ENCODE measurements at places on chromosomes 2 and 18.
A peak's percentile ranks its signal among the peaks of the same experiment; 100 is the strongest.

- DNase-seq, result no peak
Observed at GRCh38 chr2:147718831-147719230, 126.0 kb upstream of the ACVR2A start.

- DNase-seq, result no peak
Observed at GRCh38 chr2:88735853-88736252, 44.4 kb downstream of the RPIA start.

DNA sequence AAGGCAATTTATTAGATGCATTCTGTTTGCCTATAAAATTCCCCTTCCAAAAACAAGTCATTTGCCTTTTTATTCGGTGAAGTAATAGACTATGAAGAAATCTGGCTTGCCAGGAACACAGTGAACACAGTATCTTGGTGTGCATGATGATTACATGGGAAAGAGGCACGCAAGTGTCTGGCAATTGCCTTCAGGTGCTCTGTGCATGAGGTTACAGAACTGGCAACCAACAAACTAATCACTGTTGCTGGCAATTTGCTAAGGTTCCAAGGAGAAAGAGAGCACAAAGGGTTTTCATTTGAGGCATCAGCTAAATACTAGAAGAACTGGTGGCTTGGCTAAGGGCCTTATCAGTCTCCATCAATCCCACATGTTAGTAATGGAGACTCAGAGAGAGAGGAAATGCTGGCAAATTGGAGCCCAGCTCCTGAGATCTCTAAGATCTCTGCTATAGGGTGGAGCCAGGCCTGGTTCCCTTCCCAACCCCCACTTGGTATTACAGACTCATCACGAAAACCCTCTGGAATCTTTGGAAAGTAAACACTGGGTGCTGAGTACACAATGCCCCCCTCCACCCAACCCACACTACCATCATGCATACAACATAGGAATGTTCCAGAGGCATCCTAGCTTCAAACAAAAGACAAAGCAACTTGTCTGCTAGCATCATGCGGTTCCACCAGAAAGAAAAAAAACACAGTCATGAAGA, 10.4 kb downstream of the RNF152 start:
- DNase-seq, result no peak

DNA sequence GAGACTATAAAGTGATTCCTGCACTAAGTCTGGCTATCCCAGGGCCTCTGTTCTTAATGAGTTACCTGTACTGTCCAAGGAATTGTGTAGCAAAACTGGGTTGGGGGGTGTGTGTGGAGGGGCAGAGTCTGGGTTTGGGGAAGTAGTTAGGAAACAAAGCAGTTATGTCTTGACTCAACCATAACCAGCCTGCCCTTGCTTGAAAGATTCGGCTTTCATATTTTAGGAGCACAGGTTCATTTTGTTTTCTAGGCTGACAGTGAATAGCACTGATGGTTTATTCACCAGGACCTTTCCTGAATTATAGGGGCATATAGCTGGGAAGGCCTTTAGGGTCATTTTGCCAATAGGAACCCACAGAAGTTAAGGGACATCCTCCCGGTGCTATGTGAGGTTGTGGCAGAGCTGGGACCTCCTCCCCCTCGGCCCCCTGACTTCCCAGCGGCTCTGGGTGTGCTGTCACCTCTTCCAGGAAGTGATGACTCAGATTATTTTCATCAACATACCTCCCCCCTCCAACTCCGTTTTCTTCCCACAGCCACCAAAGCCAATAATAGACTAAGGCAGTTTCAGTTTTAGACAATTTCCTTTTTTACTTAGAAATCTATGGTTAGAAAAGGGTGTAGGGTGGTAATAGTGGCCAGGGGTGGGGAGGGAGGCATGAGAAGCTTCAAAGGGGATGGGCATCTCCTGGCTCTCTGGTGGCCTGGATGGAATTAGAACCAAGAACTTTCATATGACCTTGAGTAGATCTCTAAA, 44.8 kb downstream of the SETBP1 start:
- DNase-seq, result no peak

GRCh38 chr18:27378431-27379095, 193.5 kb upstream of the CHST9 start:
- no peak for DNase-seq

GRCh38 chr2:216215658-216216390, 106.7 kb downstream of the XRCC5 start:
- DNase-seq, result no peak

GRCh38 chr2:63631501-63631900, 42.7 kb downstream of the MDH1 start:
- DNase-seq, result no peak

DNA sequence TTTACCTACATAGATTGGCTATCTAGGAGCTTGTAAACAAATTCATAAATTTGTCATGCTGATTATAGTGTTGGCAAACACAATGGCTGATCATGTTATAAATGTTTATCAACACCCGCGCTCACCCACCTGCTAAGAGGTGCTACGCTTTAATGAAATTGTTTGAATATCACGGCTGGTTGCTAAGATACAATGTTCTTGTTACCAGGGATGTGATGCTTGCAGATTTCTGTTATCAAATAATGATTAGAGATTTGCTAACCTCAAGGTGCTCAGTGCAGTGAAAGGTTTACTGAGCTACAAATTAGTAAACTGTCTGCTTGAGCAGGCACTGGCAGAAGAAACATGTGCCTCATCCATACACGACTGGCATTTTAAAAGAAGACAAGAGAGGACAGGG, 160.0 kb upstream of the ZEB2 start:
- no peak for DNase-seq

DNA sequence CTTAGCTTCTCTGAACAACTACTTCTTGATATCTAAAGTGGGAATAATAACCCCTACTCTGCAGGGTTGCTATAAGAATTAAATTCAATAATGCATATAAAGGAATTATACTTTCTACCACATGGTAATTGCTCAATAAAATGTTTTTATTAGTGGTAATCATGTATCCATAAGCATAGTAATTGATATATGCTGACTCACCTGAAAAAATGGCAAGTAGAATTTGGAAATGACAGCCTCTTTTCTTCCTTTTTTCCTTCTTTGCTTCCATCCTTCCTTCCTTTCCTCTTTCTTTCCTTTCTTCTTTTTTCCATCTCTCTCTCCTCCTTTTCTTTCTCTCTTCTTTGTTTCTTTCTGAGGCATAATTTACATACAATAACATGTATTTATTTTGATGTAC, 65.3 kb downstream of the DPP10 start:
- no peak for DNase-seq

- DNase-seq, result no peak
Observed at GRCh38 chr18:58009166-58009565, 34.9 kb upstream of the NEDD4L start.

DNA sequence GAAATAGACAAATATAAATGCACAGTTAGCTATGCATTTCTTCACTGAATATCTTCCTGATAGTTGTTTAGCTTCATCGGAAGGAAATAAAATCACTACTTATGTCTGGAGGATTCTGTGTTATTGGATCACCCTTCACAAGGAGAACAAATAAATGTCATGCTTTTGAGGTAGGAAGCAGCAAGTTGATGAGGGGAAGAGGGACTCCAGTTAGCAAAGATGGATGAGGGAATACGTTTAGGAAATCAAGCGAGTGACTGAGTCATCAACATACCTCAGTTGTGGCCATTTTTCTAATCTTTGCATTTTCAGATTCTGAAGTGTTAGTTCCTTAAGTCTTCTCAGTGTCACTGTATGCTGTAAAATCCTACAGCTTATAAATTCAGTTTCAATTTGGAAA, 456.2 kb downstream of the EPHA4 start:
- DNase-seq, result no peak

- DNase-seq, result no peak
Observed at GRCh38 chr2:239018271-239019182, 170.6 kb downstream of the TWIST2 start.

GRCh38 chr2:237955640-237956401, 11.0 kb upstream of the UBE2F start:
- no peak for DNase-seq

DNA sequence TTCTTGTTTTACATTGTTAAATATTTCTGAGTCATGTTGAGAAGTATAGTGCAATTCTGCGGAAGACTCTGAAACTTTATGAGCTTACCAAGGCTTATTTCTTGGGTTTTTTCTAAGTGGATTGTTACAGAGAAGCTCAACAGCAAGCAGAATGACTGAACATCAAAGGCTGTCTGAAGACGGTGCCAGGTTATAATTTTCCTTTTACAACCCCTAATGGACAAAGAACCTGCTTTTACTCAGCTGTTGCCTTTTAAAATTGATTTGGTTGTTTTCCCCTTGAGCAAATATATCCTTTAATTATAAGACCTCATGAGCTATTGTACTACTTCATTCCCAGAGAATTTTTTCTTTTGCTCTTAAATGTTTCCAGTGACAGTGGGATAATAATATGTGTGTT, 41.6 kb downstream of the LAMA3 start:
- no peak for DNase-seq

DNA sequence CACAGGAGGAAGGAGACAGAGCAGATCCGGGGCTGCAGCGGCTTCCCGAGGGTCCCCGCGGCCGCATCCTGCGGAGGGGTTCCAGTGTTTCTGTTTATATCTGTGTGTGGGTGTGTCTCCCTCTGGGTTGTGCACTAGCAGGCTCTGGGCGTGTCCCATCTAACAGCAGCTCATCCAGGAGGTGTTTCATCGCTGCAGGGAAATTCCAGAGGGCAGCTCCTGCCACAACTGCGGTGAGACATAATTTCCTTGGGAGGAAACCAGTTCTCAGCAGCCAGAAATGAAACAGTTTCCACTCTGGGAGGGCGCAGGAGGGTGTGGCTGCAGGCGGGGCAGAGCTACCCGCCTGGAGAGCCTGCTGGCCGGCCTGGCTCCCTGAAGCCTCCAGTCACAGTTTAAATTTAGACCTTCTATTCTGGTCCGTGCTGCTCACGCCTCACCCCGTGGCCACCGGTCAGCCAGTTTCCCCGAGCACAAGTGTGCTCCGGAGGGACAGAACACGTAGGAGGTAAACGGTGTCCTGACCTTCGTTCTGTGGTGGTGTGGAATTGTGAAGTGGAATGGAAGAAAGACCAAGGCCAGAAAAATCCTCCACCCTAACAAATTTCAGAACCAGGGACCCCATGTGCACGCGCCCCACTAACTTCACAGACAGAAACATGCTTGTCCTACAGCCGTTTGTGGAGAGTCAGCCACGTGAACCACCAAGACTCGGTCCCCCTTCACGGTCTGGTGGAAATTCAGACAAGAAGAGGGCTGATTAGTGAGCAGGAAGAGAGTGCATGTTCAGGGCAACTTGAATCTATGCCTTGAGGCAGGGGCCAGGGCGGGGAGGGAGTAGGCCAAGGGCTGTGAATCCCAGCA, 50.2 kb downstream of the TEX44 start:
- peak; percentile 80 for DNase-seq

DNA sequence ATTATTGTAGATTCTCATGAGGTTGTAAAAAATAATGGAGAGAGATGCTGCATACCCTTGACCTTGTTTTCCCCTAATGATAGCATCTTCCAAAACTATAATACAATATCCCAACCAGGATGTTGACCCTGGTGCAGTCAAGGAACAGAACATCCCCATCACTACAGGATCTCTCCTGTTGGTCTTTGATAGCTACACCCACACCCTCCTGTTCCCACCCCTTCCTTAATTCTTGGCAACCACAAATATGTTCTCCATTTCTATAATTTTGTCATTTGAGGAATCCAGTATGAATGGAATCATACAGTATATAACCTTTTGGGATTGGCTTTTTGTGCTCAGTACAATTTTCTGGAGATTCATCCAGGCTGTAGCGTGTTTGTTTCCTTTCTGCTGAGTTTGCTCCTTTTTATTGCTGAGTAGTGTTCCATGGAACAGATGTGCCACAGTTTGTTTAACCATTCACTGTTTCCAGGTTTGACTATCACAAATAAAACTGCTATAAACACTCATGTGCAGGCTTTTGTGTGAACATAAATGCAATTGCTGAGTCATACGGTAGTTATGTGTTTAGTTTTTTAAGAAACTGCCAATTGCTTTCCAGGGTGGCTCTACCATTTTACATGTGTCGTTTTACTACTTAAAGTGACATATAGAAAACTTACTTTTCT, 22.2 kb downstream of the MCFD2 start:
- DNase-seq, result no peak

DNA sequence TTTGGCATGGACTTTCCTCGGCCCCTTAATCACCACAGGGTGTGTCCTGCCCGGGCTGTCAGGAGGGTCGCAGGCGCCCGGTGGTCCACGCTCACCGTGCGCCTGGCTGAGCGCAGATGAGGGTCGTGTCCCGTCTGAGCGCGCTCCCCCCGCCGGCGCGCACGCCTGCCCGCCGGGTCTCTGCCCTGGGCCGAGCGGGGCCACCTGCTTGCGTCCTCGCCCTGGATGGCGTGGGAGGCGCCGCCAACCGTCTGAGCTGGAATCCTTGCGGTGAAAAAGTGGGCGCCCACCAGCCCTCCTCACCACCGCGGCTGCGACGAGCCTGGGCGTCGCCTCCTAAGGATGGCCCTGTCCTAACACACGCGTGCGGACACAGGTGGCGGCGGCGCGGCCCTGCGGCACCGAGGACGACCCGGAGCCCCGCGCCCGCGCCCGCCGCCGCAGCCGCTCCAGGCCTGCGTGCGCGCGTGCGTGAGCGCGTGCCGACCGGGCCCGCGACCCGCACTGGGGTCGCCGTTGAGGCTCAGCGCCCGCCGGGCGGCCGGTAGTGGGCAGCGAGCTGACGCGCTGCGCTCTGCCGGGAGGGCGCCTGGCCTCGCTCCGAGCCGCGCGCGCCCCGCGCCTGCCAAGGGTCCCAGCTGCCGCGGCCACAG, 126.6 kb downstream of the ARHGEF4 start:
- no peak for DNase-seq

- no peak for DNase-seq
Observed at GRCh38 chr2:33190393-33190937, 243.7 kb downstream of the LTBP1 start.

GRCh38 chr18:27007880-27008279, 142.4 kb upstream of the AQP4 start:
- DNase-seq, result no peak

- no peak for DNase-seq
Observed at GRCh38 chr2:145687442-145688134, 1167.7 kb upstream of the ZEB2 start.

DNA sequence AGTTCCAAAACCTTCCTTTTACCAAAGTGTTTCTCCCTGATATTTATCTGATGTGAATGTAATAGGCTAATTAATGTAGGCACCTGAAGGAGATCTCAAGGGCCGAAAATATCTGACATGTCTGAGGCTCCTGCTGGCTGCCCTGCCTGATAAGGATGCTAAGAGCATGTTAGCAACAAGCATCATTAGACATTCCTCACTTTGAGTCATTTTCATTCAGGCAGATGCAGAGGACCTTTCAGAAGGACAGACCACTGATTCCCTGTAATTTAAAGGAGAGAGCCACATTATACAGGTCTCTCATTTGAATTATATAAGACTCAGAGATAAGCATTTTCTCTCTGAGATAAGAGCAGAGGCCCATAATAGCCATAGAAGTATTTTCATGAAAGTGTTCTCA, 222.4 kb upstream of the NCKAP5 start:
- no peak for DNase-seq

DNA sequence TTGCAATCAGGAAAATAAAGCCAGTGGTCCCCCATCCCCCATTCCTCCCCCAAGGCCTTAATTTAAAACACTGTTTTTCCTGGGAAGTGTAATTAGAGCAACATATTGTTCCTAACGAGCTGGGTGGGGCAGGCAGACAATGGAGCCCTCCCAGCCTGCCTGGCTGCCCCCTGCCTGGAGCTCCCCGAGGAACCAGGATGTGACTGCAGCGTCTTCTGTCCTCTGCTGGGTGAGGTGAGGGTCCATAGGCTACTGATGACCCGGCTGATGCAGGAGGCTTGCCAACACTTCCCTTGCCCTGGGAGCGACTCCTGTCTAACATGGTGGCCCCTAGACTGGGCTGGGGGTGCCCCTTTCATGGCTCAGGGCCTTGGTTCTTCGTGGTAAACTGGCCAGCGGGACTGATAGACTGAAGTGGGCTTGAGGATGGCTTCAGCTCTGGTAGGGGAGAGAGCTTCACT, 152.4 kb downstream of the DYSF start:
- DNase-seq, result peak; percentile 24

Measured in testis (tissue), 5 donors.